Activated CD4-positive, alpha-beta T cell treated with anti-CD3 and anti-CD28 coated beads for 36 hours (primary cell): ENCODE measurements at places on chromosomes 1 and 21. TPM values are rescaled to one million over a fixed set of nuclear protein-coding genes. Genes with fewer than 3 reads are reported as not detected.

DNA sequence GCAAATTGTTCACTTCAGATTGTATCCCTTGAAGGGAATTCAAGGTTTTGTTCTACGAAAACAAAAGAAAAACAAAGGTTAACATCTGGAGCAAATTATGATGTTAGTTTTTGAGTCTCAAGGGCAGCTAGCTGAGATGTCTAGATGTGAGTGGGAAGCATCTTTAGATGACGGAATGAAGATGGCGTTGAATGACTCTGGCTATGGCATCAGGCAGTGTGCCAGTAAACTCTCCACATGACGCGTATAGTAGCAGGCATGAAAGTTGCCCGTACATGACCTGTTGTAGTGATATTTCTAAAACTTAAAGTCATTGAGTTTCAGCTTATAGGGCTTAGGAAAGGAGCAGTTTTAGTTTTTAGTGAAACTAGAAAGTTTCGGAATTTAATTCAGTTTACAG, 12.3 kb upstream of the SDC3 start:
- H3K27me3 ChIP-seq = peaks cover 4% of the 10 kb centered on the region
- no peak overlapping the region for H3K4me3 ChIP-seq
- H3K27ac ChIP-seq = no peak overlapping the region
- no peak for DNase-seq
- H3K4me1 ChIP-seq = no peaks in the 10 kb centered on the region

GRCh38 chr21:31750843-31751242, 18.9 kb upstream of the SCAF4 start:
- DNase-seq = no peak
- peaks cover 4% of the 10 kb centered on the region for H3K27me3 ChIP-seq
- H3K36me3 ChIP-seq = peaks cover 5% of the 10 kb centered on the region

The GPR37L1 gene
- total RNA-seq = not detected

The TRPM2 gene
- total RNA-seq = 1.5 TPM

The ATAD3C gene
- 0.30 TPM for total RNA-seq

DNA sequence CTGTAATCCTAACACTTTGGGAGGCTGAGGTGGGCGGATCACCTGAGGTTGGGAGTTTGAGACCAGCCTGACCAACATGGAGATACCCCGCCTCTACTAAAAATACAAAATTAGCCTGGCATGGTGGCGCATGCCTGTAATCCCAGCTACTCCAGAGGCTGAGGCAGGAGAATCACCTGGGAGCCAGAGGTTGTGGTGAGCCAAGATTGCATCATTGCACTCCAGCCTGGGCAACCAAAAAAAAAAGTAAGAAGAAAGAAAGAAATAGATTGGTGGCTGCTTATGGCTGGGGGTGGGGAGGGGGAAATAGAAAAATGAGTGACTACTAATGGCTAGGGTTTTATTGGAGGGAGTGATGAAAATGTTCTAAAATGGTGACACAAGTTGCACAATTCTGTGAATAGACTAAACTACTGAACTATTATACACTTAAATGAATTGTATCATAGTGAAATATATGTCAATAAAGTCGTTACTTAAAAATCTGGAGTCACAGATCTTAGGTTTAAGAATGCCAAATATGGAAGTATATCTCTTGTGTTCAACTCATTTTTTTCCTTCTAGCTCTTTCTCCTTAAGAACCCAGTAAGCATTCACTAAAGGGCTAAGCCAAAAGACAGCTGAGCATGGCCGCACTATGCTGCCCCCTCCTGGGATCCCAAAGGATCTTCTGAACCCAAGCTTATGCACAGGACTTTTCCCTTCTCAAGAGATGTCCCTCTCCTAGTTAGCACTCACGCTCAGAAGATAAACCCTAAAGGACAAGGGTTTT, 3.2 kb upstream of the NPL start:
- H3K27me3 ChIP-seq = peaks cover 4% of the 10 kb centered on the region
- H3K4me1 ChIP-seq = peaks cover 14% of the 10 kb centered on the region
- H3K27ac ChIP-seq = no peak overlapping the region

DNA sequence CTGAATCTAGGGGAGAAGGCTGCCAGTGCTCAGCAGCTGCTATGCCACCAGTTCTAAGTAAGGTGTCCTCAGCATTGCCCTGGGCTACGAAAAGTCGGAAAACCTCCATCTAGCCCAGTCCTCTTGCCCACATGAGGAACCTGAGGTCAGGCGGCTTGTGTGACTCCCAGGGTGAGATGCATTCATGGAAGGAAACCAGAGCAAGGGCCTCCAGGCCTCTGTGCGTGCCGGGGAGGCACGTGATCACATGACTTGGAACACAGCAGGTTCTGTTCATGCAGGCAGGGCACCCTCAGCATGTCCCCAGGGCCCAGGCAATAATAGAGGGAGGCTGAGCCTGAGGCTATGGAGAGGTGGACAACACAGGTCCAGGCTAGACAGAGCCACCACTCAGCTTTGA, 312.5 kb upstream of the DUSP10 start:
- no peaks in the 10 kb centered on the region for H3K27me3 ChIP-seq
- H3K4me3 ChIP-seq = no peak overlapping the region
- no peak for DNase-seq
- H3K36me3 ChIP-seq = no peaks in the 10 kb centered on the region
- no peak overlapping the region for H3K27ac ChIP-seq

DNA sequence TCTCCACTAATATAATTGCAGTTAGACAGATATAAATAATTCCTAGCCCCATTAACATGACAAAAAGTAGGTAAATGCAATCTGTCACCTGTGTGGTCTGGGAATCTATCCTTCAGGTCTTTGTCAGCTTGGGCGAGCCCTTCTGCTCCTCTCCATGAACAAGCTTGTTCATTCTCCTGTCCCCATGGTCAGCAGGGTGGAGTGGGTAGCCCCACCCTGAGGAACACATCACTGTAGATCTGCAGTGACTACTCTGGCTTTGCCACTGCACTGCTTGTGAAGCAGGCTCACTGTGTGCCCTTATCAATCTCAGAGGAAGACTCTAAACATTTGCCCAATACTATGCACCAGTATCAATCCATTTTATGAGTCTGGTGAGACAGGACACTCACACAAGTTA, 279.0 kb downstream of the MATN1 start:
- H3K27me3 ChIP-seq = peaks cover 3% of the 10 kb centered on the region
- no peak overlapping the region for H3K27ac ChIP-seq
- no peaks in the 10 kb centered on the region for H3K4me1 ChIP-seq
- DNase-seq = no peak

DNA sequence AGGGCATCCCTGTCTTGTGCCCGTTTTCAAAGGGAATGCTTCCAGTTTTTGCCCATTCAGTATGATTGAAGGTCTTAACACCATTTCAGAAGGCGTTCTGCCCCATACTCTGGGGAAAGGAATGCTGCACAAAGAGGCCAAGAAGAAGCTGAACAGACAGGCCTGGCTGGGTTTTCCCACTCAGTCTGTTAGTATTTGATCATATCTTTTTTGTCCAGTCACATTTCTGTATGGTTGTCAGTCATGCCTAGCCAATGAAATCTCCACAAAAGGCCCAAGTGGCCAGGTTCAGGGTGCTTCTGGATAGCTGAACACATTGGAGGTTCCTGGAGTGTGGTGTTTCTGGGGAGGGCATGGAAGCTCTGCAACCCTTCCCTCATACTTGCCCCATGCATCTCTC, 72.1 kb downstream of the NEK7 start:
- H3K27ac ChIP-seq = no peak overlapping the region
- no peaks in the 10 kb centered on the region for H3K27me3 ChIP-seq
- peaks cover 27% of the 10 kb centered on the region for H3K4me1 ChIP-seq
- DNase-seq = no peak

The SERPINC1 gene
- 0.25 TPM for total RNA-seq
